Tibial nerve (tissue), 4 donors: ENCODE measurements at places on chromosomes 6 and 20. TPM values are rescaled to one million over a fixed set of nuclear protein-coding genes. Genes with fewer than 3 reads are reported as not detected.

CALHM4 gene
- total RNA-seq: not detected

C6orf118 gene
- total RNA-seq: not detected

NEURL2 gene
- total RNA-seq: 11.6 TPM

- no peak for DNase-seq
These were observed 42.6 kb upstream of the PXDC1 start for GRCh38 chr6:3794092-3794491.

DNA sequence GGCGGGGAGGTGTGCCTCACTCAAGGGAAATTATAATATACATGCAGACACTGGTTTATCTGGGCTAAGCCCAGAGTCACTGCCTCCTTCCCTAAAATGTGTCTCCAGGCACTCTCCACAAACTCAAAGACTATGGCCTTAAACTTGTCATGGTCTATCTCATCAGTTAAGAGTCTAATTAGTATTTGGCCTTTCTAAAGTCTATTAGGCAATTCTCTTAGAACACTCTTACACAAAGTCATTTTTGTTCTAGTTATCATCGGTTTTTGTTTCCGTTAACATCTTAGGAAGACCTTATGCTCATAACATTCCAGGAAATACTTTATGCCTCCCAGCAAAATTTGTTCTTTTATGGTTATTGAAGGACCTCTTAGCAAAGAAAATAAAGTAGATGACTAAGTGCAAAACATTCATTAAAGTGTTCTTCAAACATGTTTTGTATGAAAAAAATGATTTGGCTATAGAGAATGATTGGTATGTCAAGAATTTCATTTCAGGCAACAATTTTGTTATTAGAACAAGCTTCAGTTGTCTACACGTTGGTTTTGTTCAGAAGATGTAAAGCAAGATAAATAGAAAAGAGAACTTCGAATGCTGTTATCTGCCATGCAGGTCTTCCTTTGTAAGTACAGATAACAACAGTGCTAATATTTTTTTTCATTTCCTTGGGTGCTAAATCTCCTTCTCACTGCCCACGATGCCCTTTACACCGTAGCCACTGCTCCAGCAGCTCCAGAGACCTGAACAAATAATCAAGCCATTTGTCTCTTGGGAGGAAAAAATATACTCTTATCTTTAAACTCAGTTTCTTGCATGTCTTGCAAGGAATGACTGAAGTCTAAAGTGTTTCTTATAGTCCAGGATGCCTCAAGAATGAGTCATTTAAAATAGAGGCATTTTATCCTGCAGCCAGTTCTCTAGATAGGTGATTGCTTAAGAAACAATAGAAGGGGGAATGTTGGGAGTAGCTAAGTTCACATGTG, 170.4 kb downstream of the HTR1B start:
- no peak for DNase-seq

GRCh38 chr20:32539817-32540675, 45.1 kb downstream of the NOL4L start:
- DNase-seq: no peak

GRCh38 chr20:46631212-46631869, 19.9 kb downstream of the SLC13A3 start:
- DNase-seq: no peak

GRCh38 chr20:17653835-17654648, 28.0 kb downstream of the RRBP1 start:
- DNase-seq: no peak

DNA sequence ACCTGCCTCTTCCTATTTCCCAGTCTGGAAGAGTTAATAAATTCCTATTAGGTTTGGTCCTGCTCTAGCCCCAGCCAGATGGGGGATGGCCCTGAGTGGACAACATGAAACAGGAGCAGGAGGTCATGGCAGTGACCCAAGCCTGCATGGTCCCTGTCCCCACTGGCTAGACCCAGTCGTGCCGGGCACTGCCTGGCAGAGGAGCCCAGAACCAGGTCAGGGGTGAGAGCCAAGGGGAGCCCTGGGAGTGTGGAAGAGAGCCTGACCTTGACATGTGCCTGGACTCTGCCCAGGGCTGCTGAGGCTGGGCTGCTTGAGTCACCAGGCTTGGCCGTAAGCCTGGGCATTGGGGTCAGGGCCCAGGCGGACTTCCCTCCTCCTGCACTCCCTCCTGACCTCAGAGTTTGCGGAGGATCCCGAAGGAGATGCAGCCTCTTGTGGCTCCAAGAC, 3.6 kb downstream of the AVP start:
- DNase-seq: peak; percentile 17

GRCh38 chr20:44433751-44434538, 41.7 kb upstream of the TTPAL start:
- no peak for DNase-seq
